ENCODE measurements at places on chromosomes 13 and 19.

DNA sequence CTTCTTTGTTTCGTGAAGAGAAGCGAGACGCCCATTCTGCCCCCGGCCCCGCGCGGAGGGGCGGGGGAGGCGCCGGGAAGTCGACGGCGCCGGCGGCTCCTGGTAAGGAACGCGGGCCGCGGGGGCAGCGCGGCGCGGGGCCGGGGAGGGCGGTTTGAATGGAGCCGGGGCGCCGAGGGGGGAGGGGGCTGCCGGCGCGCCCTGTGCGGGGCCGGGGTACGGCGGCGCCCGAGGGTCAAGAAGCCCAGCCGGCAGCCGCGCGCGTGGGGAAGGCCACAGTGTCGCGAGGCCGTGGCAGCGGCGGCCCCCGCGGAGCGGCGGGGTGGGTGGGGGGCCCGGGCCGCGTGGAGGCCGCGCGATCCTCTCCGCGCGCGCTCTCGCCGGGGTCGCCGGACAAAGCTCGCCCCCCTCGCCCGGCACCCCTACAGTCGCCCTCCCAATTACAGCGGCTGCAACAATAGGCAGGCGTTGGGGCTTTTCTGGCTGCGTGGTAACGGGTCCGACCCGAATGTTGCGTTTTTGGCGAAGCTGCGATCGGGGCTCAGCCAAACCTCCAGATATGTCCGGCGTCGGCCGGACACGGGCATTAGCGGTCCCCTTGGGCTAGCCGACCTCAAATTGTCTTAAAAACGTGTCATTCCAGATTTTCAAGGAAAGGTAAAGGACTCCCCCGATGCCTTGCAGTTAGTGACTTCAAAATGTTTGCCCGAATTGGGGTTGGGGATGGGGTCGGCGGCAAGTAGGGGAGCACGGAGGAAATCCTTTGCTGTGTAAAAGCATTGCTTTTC is 437 bp downstream of the SMARCA4 start:
- no peak for DNase-seq

DNA sequence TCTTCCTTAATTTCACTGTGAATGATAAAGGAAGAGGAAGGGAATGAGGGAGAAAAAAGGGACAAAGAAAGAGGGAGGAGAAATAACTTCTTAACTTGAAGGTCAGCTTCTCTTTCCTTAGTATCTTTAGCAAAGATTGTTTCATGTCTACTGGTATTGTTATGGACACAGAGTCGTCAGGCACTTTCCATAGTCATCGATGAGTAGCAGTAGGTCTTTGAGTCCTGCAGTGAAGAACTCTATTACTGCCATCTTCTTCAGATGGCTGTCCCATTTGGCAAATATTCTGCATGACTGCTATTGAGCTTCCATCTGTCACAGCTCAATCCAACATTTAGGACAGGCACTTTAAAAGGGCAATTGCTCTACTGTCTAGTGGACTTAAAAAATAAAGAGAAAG is 2463.1 kb downstream of the PCDH9 start:
- DNase-seq: no peak

DNA sequence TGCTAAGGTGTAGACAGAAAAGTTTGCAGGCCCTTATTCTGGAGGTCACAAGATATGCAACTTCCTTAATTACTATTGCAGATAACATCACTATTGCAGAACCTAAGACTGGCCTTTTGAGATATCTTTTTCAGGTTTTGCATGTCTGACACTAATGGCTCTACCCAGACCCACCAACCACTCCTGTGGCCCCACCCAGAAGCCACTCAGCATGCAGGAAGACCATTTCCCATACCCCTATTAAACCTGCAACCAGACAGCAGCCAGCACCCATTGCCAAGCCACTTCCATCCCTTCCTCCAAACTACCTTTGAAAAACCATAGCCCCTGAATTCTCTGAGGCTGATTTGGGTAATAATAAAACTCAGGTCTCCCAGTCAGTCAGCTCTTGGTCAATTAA is 297.6 kb downstream of the SLITRK6 start:
- no peak for DNase-seq

DNA sequence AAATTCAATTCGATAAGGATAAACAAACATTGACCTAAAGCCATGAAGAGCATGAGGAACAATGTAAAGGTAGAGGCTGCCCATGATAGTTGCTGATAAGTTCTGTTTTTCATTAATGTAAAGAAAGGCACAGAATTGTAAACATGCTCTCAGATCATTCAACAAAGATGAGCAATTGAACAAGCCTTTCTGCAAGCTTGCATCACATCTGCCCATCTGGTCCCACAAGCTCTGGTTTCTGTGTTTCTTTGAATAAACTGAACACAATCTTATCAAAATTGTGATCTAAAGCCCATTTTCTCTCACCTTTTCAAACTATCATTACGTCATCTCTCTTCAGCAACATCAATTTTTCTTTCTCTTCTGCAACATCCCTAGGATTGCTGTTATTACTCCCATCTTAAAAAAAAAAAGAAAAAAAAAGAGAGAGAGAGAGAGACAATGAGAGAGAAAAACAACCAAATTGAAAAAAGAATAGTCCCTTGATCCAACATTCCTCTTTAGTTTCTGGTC is 487.2 kb upstream of the GPC6 start:
- peak; percentile 39 for DNase-seq

DNA sequence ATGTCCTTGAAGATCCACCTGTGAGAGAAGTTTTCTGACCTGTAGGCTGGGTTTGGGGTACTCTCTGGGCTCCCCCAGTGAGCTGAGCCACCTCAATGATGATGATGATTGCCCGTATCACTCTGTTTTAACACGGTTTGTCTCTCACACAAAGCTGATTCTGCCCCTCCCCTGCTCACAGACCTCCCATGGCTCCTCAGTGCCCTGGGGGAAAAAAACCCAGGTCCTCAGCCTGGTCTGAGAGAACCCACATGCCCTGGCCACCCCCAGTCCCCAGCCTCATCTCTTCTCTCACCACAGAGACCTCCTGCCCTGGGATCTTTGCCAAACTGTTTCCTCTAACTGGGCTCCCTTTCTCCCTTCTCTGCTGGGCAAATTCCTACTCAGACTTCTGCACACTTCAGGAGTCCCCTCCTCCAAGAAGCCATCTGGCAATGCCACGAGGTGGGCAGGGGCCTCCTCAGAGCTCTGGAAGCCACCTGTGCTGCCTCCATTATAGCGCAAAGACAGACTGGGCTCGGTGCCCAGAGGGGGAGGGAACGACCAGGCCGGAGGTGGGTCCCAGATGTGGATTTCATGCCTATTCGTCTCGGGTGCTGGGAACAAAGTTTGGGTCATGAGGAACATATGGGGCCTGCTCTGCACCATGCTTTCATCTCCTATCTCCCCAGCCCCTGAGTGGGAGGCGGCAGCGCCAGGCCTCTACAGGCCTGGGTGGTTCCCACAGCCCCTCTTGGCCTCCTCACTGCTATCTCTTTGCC is 8.5 kb upstream of the CA11 start:
- peak; percentile 98 for DNase-seq

GRCh38 chr13:42056146-42056545 is 7.7 kb downstream of the DGKH start:
- no peak for DNase-seq

DNA sequence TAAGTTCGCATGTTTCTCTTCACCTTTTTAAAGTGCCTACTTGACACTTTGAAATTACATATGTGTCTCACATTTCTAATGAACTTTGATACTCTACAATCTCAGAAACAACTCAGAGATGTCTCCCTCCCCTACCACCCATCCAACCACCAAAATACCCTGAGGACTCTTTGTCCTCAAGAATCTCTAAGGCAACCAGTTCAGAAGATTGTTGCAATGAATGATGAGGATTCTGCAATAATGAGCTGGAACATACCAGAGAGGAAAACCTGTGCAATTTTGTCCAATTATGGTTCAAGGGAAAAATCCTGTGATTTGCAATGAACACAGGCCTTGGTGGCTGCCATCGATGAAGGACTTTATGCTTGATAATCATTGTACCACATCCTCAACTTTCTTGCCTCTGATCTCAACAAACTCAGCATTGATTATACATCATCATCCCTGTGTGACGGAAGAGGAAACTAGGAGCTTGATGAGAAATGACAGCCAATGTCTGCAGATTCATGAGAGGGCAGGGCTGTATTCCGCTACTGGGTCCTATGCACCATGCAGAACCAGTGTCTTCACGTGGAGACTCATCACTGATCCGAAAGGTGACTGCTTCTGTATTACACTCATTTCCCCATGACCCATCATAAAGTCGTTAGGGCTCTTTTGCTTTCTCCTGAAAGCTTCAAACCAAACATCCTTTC is 1.1 kb downstream of the FPR1 start:
- no peak for DNase-seq

- no peak for DNase-seq
Measured at GRCh38 chr13:44110091-44110621, 230.5 kb downstream of the LACC1 start.

GRCh38 chr19:56829596-56829995 is 10.9 kb downstream of the PEG3 start:
- no peak for DNase-seq

- DNase-seq: no peak
Measured at GRCh38 chr19:40742477-40742876, 7.8 kb downstream of the ACTMAP start.

DNA sequence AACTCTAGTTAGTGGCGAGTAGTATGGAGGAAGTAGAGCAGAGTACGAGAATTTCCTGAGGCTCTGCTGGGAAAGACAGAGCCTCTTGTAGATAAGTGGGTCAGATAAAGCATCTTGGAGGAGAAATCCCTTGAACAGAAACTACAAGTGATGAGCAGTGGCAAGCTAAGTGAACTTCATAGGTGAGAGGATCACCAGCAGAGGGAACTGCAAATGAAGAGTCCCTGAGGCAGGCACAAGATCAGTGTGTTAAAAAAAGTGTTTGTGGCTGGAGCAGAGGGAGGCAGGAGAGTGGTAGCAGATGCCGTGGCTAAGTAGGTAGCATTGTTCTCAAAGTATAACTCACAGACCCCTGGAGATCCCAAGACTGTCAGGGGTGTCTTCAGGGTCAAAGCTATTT is 437.6 kb downstream of the HS6ST3 start:
- no peak for DNase-seq

GRCh38 chr13:91762957-91763356 is 364.5 kb downstream of the GPC5 start:
- DNase-seq: no peak

Measured in NCI-H2171 (cell line).